ENCODE measurements at places on chromosomes 4 and X.

DNA sequence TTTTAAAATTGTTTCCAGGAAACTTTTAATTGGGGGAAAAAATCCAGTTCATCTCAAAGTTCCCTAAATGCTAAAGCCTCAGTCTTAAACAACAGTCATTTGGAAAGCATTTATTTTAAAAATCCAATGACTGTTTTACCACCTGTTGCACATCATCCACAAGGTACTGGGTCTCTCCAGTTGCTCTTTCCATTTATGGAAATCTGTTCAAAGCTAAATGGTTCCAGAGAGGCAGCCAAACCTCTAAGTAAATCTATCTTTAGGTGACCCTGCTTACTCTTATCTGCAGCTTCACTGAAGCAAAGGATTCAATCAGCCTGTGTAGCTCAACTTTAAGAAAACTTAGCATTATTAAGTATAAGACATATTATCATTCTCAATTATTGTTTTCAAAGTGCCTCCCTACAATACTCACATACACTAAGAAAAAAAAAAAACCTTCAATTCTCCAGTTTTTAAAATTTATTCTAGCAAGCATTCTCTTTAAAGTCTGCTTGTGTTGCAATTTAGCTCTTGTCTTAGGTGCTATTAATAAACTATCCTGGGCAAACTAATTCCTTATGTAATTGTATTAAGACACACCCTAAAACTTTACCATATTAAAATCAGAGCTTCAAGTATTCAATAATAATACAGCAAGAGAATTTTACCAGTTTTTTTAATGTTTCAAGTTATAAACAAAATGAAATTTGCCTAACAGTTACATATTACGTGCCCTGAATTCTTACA, 60.6 kb downstream of the NOCT start:
- no peak for DNase-seq

- DNase-seq: no peak
Measured at GRCh38 chr4:6474053-6474568, 1.7 kb upstream of the PPP2R2C start.

GRCh38 chrX:1500701-1501624, 36.0 kb downstream of the P2RY8 start:
- no peak for DNase-seq

GRCh38 chr4:122894827-122895226, 27.6 kb downstream of the NUDT6 start:
- DNase-seq: no peak

DNA sequence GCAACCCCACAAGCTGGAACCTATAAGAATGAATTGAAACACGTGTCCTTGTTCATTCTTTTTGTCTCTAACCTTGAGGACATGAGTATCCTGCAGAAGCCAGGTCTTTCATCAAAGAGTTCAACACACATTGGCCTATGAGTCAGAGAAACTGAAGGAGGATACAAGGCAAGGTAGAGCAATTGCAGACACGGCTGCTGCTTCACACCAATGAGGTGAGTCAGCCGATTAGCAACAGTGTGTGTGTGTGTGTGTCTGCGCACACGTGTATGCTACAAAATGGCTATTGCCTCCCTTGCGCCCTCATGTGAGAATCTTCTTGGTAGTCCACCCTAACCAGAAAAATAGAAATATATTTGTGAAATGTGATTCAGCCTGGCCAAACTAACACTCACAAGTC, 1477.7 kb upstream of the IGFBP7 start:
- DNase-seq: no peak
